ENCODE measurements at places on chromosomes 4 and X. TPM values are rescaled to one million over a fixed set of nuclear protein-coding genes. Genes with fewer than 3 reads are reported as not detected.

The FAM53A gene
- 1.3 TPM for total RNA-seq

The CHRNA9 gene
- not detected for total RNA-seq

The SPINK2 gene
- not detected for total RNA-seq

The DMRTC1 gene
- total RNA-seq, result not detected

The TNIP3 gene
- total RNA-seq, result 0.10 TPM

The COQ2 gene
- total RNA-seq, result 25.6 TPM

The PCDH7 gene
- 43.2 TPM for total RNA-seq

The CD38 gene
- not detected for total RNA-seq

The NSD2 gene
- total RNA-seq, result 115 TPM

The CCDC160 gene
- total RNA-seq, result not detected

GRCh38 chrX:139290310-139290709 is 240.2 kb upstream of the F9 start:
- peak; percentile 1 for DNase-seq

DNA sequence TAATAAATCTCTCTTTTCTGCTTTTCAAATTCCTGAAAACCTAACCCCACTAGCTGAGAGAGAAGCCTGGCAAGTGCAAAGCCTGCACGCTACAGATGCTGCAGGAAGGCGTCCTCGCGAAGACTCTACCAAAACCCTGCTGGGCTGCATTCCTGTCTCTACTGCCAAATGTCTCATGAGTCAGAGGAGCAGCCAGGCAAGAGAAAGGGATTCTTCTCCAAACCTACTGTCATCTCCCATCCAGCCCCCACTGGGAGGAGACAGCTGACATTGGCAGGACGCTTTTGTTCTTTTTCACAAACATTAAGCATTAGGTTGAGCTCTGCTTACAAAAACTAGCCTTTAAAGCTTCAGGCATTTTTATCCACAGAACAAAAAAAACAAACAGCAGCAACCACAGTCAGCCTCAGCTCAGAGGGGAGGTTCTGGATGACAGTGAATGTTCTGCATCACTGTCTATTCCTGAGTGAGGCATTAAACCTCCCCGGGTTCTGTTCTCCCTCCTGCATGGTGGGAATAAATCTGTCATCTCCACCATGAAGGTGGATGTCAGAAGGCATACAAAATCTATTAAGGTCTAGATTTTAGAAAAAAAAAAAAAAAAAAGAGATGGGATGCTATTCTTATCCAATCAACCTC is 18.0 kb downstream of the CRMP1 start:
- peak; percentile 37 for DNase-seq

DNA sequence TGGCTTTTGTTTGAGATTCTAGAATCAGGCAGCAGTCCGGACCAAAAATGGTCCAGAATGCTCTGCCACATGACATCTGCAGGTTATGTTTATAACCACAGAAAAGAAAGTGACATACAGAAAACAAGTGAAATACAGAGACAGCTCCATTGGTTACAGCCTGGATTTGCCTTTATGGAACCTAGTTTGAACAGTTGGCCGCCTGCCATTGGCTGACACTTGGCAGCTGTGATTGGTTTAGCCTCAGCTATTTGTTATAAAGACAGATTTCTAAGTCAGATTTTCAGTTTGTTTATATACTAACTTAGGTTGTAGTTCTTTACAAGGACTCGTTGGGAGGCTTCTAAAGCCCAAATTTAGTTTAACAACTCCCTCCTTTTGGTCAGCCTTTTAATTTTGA is 40.8 kb upstream of the IL9R start:
- no peak for DNase-seq

DNA sequence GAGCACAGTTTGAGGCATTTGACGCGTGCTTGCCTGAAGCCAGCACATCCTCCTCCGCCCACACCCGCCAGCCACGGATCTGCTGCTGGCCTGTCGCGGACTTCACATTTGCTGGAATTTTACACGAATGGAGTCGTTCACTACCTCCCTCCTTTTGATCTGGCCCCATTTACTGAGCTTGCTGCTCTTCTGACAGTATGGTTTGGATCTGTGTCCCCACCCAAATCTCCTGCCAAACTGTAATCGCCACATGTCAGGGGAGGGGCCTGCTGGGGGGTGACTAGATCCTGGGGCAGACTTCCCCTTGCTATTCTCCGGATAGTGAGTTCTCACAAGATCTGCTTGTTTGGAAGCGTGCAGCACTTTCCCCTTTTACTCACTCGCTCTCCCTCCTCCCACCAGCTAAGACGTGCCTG is 19.9 kb upstream of the CPLX1 start:
- DNase-seq, result no peak

DNA sequence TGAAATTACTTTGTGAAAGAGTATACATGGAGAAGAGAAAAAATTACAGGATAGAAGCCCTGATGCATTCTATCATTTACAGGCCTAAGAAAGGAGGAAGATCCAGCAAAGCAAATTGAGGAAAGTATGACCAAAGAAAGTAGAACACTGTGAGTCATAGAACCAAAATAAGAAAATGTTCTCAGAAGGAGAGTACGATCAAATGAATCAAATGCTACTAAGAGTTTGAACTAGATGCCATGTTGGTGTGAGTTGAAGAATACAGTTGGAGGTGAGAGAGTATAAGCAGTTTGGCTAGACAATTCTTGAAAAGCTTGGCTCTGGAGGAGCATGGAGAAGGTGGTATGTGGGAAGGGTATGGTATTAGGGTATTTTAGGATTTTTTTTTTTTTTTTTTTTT is 161.8 kb downstream of the RPA4 start:
- no peak for DNase-seq

DNA sequence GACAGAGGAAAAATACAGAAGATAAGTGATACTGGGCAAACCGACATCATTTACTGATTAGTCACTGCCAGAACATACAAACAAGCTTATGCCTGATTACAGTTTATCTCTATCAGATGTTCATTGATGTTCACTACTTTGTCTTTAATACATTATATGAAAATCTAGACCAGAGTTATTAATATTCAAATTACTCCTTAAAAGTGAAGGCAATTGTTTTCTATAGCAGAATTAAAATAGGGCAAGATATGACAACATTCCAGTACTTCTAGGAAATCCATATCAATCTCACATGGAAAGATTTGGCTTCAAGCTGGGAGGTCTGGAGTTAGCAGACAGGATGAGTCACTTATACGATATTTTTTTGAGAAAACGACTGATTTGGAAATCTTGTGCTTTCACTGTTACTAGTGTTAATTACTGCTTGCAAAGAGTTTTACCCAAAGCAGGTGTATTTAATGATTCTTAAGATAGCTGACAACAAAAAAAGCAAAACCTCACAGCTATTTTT is 31.8 kb downstream of the HPGD start:
- peak; percentile 35 for DNase-seq

DNA sequence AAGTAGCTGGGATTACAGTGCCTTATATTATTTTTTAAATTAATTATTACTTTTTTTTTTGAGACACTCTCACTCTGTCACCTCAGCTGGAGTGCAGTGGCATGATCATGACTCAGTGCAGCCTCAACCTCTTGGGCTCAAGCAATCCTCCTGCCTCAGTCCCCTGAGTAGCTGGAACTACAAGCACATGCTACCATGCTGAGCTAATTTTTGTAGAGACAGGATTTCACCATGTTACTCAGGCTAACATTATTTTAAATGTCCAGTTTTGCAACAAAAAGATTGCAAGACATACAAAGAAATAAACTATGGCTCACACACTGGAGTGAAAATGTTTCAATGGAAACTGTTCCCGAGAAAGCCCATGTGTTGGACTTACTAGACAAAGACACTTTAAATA is 59.2 kb downstream of the MND1 start:
- no peak for DNase-seq

GRCh38 chr4:7105276-7105675 is 37.4 kb upstream of the GRPEL1 start:
- no peak for DNase-seq

GRCh38 chrX:42797651-42798269 is 19.8 kb upstream of the PPP1R2C start:
- peak; percentile 28 for DNase-seq

- no peak for DNase-seq
Observed at GRCh38 chr4:151347490-151348235, 22.3 kb upstream of the SH3D19 start.

DNA sequence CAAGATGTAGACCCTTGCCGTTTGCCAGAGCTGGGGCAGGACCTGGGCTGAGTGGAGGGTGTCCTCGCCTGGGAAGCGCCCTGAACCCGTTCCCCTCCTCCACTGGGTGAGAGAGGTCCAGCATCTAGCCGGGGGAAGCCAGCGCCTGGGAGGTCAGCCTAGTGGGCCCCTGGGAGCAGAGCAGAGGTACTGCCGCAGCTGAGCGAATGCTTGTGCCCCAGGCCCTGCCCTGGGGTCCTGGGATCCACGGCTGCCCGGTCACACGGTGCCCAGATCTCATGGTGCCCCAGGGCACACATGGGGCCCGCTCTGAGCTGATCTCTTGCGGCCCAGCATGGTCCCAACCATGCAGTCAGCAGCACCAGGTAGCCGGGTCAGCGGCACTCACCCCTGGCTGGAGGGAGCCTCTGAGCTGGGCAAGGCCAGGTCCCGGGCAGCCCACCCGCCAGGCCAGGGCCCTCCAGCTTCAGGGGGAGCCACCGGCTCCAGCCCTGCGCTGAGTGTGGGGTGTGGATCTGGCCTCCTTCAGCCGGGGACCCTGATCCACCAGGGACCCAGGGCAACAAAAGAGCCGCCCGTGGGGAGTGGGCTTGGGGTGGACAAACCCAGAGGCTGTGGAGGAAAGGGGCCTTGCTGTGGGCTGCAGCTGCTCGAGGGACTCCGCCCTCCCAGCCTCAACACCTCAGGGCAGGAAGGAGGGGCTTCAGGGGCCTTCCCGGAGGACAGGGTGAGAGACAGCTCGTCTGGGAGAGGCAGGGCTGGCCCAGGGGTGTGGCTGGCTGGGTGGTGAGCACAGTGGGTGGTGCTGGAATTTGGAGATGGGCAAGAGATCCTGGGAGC is 4.1 kb upstream of the CPLX1 start:
- no peak for DNase-seq

DNA sequence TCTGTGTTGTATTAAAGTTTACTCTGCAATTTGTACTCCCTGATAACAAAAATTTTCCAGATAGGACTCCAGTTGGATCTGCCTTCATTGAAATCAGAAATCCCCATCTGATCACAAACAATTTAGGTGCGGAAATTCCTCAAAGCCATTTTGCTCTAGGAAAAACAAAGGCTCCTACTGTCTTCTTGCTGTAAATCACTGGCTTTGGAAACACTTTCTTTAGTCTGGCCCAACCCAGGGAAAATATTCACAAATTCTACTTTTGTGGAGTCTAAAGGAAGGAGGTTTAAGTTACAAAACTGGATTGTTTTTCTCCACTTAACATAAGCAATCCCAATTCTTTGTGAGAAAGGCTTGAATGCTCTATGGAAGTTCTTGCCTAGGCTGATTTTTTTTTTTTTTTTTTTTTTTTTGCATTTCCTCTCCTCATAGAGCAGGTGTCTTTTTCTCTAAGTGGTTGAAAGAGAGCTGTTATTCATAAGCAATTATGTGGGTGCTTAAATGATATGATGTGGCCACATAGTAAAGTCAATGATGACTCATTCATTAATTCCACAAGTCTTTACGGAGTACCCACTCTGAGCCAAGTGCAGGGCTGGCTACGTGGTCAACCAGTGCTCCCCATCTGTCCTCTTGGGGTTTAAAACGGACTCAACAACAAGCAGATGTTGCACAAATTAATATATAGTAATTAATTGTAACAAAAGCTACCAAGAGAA is 261.4 kb downstream of the LDB2 start:
- DNase-seq, result no peak

- DNase-seq, result no peak
Observed at GRCh38 chr4:52250154-52250553, 199.1 kb downstream of the SPATA18 start.
